ENCODE measurements at places on chromosomes 3 and 15.

GRCh38 chr3:74387111-74387735, 227.2 kb downstream of the CNTN3 start:
- DNase-seq: no peak

DNA sequence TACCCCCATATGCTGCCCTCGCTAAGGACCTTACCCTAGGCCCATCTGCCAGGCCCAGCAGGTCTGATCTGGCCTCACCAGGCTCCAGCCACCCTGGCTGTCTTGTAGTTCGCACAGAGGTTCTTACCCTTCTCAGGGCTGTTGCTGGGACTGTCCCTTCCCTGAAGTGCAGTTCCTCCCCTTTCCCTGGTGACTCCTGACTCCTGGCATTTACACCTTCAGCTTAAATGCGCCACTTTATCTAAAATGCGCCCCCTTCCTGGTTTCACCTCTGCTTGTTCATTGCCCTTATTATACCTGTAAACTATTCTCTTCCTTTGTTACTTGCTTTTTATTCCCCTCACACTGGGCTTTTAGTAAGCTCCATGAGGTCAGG, 835 bp upstream of the TTLL3 start:
- no peak for DNase-seq

DNA sequence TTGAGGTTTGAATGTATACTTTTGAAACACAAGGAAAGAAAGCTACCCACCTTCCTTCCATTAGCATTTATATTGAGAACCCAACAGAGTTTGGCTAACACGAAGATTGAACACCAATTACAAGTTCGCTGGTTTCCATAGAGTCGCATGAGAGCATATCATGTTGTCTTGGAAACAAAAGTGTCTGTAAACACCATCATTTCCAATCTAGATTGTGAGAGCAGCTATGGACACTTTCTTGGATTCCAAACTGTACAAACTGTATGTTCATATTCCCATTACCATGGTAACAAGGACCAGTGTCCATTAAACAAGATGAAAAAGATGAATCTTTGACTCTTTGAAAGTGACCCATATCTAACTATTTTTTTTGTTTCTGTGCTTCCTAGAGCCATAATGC, 529.9 kb upstream of the ROBO1 start:
- no peak for DNase-seq

DNA sequence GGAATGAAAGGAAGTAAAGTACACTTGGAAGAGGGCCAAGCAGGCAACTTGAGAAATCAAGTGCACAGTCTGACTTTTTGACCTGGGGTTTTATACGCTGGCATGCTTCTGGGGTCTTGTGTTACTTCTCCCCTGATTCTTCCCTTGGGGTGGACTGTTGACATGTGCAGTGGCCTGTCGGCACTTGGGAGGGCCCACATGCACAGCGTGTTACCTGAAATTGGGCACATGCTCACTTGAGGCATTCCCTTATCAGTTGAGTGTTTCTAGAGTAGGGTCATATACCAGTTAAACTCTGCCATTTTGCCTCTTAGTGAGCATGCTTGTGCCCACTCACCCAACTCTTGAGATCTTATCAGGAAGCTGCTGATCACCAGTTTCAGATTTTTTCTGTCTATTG, 329.1 kb upstream of the SOX2 start:
- DNase-seq: no peak

DNA sequence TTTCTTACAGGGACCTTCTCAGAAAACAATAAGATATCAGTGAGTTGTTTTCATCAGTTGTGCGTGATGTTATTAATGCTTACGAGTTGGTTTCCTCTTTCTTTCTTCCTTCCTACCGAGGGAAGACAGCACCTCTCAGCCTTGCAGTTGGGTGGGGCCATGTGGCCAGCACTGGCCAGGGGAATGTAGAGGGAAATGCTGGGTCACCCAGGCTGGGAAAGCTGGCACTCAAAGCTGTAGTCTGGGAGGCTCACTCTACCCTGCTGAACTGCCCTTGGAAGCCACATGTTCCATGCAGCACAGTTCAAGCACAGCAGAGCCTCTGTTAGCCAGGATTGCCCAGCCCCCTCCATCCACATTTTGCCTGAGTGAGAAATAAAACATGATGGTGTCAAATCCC, 10.1 kb upstream of the CHCHD6 start:
- no peak for DNase-seq

DNA sequence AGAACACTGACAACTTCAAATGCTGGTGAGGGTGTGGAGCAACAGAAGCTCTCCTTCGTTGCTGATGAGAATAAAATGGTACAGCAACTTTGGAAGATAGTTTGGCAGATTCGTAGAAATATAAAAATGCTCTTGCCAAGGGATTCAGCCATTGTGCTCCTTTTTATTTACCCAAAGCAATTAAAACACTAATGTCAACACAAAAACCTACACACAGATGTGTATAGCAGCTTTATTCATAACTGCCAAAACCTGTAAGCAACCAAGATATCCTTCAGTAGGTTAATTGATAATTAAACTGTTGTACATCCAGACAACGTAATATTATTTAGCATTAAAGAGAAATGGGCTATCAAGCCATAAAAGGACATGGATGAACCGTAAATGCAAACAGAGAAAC, 37.8 kb upstream of the LSAMP start:
- no peak for DNase-seq

GRCh38 chr3:61620073-61620472, 58.7 kb downstream of the PTPRG start:
- no peak for DNase-seq

DNA sequence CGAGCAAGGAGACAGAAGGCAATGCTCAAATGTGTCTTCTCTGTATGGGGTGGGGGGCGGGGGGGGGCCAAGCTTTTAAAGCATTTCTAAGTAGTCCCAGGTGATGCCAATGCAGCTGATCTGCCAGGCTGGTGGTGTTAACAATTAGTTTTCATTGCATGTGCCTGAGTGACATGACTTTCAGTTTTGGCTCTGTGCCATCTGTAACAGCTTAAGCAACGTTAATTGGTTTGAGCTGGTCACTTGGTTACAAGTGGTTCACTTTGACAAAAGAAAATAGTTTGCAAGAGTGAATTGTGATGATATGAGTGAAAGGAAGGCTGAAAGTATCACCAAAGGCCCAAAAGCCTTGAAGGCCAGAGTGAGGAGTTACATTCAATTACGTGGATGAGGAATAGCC, 26.4 kb upstream of the LRIG1 start:
- no peak for DNase-seq

GRCh38 chr3:118544458-118544857, 490.2 kb downstream of the IGSF11 start:
- DNase-seq: no peak

DNA sequence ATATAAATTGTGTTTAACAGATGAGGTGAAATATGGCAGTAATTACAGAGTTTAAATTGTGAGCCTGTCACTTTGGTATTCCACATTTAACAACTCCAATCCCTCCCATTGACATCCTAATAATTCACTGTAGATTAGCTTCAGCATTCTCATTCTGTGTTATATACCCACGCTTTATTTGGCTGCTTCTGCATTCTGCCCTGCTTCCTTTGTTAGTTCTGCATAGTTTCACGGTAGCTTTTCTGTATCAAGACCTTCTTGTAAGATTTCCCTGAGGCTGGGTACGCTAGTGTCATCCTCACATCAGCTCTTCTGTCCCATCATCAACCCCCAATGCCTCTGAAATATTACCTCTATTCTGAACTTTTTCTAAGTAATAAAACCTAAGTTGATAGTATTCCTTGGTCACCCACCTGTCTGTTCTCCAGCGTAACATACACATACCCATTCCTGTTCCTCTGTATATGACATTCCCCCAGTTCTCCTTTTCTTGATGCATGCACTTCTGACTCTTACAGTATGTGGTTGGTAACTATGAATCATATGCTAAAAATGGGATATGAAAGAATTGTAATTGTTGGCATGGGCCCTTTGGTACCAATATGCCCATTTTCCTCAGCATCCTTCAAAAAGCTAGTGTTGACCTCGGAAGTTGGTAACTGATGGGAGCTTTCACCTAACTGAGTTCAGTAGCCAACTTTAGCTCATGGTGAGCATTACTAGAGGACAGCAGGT, 171.2 kb downstream of the KLHL25 start:
- no peak for DNase-seq

DNA sequence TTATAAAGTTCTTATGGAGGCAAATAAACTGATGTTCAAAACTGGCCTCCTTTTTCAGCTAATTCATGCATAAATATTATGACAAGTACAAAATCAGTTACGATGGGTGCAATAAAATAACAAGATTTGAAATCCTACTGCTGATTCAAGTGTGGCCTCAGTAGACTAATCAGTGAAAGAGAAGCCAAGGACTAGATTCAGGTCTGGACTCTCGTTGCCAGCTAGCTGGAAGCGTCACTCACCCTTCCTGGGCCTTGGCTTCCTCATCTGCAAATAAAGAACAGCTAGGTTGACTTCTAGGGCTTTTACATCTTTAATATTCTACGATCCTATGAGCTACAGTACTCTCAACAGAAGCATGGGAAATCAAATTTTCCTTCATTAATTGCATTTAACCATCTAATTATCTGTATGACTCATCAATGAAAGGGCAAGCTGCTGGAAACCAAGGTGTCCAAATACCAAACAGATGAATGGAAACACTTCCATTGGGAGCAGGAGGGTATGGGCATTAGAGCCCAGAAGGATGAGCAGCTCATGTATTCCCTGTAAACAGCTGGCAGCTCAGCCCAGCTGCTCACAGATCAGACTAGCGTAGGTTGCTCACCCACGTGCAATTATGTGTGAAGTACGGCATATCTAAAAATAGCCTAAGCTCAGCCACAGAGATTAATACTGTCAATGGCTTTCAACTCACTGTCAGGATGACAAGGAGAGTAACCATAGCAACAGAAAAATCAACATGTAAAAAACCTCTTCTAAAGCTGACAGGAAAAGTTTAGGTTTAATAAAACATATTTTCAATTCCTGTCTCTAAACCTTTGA, 294.8 kb downstream of the PLCL2 start:
- no peak for DNase-seq

GRCh38 chr15:50425219-50425618, 1.0 kb downstream of the USP8 start:
- no peak for DNase-seq

- DNase-seq: no peak
These were observed 150.3 kb downstream of the SLC9A9 start for GRCh38 chr3:143697975-143698374.

- DNase-seq: no peak
These were observed 262.5 kb downstream of the PLOD2 start for GRCh38 chr3:145898487-145898886.

DNA sequence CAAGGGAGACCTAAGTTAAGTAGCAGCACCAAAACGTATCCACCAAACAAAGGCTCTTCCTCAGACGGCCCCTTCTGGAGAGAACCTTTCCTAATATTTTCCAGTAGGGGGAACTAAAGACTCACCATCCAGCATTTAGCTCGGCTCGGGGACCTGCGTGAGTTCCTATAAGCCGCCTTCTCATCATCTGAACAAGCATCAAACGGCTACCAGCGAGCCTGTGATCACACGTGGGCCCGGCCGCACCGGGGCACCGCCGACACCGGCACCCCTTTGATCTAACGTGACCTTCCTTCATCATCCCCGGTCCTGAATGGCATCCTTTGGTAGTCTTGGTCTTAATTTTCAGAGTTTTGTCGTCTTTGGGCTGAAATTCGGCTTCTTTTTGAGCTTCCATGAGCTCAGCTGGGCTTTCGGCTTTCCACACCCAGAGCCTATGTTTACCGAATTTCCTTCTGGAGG, 1.4 kb upstream of the ROBO2 start:
- DNase-seq: peak; percentile 58

DNA sequence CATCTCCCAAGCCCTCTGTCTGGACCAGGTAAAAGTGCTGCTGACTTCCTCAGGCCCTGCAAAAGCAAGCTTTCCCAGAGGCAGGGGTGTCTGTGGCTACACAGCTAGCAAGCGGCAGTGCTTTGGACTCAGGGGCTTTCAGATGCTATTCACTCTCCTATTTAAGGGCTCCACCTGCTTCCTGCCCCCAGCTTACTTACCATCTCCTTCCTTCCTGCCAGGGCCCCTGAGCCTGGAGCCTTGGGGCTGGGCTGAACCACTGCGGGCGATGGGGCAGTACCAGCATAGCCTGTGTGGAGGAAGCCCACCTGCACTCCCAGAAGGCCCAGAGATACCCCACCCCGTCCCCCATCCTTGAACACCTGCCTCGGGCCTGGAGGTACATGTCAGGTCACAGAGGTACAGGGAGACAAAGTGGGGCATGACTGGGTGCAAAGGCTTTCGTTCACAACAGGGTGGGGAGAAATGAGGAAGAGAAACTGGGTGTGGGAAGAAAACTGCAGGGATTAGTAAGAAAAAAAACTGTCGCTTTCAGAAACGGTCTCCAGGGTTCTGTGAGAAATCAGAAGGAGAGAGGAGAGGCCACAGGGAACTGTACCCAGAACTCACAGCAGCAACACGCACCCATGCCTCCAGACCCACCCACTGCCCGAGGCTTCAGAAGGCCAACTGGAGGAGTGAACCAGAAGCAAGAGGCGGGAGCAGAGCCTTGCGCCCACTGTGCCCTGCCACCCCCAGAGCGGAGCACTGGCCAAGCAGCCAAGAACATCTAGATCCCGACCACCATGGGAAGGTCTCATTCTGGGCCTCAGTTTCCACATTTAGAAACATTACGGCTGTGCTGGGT, 49.5 kb downstream of the CCDC12 start:
- DNase-seq: no peak

GRCh38 chr3:85670634-85671205, 711.9 kb downstream of the CADM2 start:
- DNase-seq: no peak

GRCh38 chr3:175304404-175304803, 445.3 kb downstream of the NAALADL2 start:
- DNase-seq: no peak

GRCh38 chr15:39028069-39028468, 463.5 kb upstream of the RASGRP1 start:
- no peak for DNase-seq

Data from mucosa of gallbladder (tissue), 1 donor.